ENCODE measurements at places on chromosomes 11 and 22.

DNA sequence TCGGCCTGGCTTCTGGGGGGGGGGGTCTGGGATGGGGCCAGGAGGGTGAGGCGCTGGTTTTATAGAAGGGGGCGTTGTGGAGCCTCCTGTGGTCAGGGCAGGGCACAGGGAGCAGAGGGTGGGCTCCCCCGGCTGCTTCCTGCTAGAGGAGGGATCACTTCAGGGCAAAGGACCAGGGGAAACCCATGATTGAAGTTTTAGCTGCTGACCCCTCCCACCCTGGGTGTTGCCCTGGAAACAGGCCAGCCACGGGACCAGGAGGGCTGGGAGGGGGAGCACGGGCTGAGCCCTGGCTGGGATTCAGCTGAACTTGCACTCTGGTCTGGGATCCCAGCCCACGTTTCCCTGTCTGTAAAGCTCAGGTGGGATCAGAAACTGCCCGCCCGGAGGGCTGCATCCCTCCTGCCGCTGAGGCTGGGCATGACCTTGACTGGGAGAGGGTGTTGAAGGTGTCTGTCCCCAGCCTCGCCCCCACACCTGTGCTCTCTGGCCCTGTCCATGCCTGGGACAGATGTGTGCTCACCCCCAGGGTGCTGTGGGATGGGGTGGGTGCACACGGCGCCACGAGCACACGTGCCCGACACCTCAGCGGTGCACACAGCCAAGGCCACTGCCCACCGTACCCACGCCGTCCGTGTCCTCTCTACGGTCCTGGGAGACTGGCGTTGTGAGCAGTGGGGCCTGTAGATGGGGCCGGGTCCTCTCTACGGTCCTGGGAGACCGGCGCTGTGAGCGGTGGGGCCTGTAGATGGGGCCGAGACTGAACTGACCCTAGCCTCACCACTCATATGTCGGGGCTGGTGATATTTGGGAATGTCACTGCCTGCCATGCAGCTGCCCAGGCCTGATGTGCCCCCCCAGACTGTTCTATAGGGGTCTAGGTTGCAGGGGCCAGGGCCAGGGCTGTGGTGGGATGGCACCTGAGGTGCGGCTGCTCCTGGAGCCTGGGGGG, 2.3 kb downstream of the TSPAN4 start:
- DNase-seq, result no peak

DNA sequence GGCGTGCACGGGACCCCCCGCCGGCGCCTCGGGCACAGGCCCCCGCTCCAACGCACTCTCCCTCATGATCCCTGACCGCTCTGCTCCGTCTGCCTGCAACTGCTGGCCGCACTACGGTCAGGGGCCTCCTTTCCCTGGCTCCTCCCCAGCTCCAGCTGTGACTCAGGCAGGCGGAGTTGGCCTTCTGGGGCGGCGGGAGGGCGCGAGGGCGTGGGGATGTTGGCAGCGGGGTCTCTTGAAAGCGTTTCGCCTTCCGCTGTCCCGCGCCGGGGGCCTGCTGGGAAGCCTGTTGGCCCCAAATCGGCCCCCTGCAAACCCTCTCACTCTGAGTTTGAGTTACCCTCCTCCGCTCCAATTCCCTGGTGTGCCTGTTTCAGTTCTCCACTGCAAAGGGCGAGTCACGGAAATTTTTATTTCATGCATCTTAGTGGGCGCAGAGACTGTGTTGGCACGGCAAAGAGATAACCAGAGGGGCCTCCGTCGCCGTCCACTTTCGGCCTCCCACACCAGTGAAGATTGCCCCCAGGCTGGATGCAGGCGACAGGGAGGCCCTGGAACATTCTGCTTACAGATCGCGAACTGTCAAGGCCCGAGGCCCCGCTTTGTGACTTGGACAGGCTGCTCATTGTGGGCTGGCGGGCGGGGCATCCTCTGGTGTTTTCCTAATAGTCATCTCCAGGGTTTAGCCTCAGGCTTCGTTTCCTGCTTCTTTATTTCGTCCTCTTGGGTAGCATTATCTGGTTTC, at the start of gene CAVIN3:
Gene CAVIN3 (minus strand): TSS at position 91 of the 745 bp plus-strand sequence. CDS start 25 bp downstream, at position 66.
- peak; percentile 86 for DNase-seq

DNA sequence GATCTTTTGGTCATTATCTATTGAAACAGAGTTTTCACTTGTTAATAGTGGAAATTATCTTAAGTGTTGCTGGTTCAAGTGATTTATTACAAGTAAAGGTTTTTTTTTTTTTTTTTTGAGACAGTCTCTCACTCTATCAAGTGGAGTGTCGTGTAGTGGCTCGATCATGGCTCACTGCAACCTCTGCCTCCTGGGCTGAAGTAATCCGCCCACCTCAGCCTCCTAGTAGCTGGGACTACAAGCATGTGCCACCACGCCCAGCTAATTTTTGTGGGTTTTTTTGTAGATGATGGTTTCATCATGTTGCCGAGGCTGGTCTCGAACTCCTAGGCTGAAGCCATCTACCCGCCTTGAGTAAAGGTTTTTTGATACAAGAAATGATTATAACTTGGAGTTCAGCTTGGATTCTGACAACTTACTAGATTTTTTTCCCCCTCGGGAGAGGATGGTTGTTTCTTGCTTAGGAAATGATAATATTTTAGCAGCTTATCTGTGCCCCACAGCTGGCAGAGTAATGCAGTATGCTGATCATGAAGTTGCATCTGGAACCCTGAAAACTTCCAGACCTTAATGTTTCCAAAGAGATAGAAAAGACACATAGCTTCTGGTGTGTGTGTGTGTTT, 68.9 kb downstream of the MTMR3 start:
- no peak for DNase-seq

GRCh38 chr11:121336279-121336937, 43.8 kb downstream of the SC5D start:
- DNase-seq, result no peak

DNA sequence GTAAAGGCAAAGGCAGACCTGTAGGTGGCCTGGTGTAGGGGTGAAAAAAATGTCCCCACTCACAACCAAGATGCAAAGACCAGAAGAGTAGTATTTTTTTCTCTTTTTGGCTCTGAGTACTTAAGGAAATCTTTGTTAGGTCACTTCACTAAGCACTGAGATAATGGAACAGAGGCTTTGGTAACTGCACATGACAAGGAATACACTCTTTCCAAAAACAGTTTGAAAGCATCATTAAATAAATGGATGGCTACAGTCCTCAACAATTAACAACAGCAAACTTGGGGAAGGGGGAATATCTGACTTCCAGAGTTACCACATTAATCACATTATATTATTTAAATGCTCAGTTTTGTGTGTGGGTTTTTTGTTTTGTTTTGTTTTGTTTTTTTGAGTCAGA, 26.9 kb upstream of the PGM2L1 start:
- DNase-seq, result no peak

DNA sequence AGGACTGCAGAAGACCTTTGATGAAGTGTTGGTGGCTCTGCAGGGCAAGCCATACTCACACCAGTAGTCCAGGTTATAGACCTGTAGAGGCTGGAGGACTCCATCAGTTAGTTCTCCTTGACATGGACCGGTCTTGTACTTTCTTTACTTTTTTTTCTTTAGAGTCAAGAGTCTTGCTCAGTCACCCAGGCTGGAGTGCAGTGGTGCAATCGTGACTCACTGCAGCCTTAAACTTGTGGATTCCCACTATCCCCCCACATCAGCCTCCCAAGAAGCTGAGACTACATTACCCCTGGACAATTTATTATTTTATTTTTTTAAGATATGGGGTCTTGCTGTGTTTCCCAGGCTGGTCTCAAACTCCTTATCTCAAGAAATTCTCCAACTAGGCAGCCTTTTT, 49.6 kb upstream of the E2F8 start:
- DNase-seq, result no peak

DNA sequence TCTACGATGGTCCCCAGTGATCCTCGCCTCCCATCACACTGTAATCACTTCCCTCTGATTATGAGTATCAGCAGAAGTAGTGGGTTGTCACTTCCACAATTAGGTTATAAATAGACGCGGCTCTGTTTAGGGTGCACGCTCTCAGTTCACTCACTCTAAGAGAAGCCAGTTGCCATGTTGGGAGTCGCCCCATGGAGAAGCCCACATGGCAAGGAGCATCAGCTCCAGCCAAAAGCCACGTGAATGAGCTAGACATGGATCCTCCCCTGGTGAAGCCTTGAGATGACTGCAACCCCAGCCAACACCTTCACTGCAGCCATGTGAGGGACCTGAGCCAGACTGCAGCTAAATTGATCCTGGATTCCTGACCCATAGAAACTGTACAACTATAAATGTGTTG, 26.4 kb upstream of the MYOD1 start:
- no peak for DNase-seq

GRCh38 chr11:70297341-70297740, 26.9 kb downstream of the PPFIA1 start:
- no peak for DNase-seq
